Cerebellar cortex (tissue), 1 donor: ENCODE measurements at places on chromosomes 4 and X.
A peak's percentile ranks its signal among the peaks of the same experiment; 100 is the strongest.

- DNase-seq: peak; percentile 91
Measured at GRCh38 chrX:53281963-53282695, 745 bp upstream of the IQSEC2 start.

- no peak for DNase-seq
Measured at GRCh38 chrX:65838674-65839073, 171.2 kb downstream of the MSN start.

DNA sequence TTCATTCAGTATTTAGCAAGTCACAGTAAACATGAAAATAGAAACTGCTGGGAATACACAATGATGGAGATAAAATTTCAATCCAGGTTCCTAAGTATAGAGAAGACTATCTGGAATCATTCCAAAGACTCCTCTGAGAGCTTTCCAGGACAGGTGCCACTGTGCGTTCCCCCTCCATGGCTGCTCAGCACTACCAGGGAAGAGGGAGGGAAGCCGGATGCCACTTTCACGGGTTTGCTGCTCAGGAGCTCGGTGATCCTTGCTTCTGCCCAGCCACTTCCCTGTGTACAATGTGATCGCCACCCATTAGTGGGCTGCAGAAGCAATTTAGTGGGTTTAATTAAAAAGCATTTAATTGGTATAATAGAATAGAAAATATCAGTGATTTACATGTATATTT, 94.5 kb downstream of the FNIP2 start:
- peak; percentile 65 for DNase-seq

DNA sequence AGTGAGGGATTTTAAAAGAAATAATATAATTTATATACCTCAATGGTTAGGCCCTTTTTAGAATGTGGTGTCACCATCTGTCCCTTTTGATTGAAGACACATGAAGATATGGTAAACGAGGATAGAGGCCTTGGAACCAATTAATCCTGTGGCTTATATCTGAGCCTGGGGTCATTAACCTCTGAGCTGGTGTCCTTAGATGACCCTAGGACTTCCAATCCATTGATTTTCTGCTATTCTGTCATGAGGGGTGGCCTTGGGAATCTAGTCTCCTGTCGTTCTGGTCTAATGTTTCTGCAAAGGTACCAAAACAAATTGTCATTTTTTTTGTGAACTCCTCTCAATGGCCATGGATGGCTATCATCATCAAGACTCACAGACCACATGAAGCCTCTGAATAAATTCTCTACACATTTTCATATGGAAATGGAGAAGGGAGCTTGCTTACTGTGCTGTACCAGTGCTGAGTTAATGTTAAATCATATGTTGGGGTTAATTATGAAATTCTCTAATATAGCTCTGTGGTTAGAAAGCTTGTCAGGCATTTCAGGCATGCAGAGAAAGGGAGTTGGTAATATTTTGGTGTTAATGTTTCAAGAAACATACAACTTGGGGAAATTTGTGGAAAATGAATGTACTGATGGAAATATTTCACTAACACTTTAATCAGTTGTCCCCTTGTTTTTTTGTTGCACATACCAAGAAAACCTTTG, 204.2 kb upstream of the IL15 start:
- no peak for DNase-seq

DNA sequence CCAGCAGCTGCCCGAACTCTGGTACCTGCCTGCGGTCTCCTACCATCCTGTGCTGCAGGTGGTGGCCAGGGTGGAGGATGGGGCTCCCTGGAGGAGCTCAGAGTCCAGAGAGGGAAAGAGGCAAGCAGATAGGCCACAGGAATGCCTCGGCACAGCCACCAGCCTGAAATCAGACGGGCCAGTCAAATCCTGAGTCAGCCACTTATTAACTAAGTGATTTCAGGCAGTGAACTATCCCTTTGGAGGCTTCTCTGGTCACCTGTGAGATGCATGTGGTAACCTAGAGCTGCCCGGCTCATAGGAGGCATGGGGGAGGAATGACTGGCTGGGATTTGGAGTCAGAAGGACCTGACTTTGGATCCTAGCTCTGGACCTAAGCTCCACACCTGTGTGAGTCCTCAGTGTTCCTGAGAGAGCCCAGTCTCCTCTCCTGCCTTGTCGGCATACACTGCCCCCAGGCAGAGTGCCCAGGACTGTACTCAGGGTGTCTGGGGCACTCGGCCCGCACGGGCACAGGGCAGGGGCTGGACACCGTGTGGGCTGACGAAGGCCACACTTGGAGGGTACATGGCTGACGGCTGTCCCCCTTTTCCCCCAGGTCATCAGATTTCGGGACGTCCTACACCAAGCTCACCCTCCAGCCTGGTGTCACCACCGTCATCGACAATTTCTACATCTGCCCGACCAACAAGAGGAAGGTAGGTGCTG, 96.4 kb upstream of the PSAPL1 start:
- DNase-seq: no peak

DNA sequence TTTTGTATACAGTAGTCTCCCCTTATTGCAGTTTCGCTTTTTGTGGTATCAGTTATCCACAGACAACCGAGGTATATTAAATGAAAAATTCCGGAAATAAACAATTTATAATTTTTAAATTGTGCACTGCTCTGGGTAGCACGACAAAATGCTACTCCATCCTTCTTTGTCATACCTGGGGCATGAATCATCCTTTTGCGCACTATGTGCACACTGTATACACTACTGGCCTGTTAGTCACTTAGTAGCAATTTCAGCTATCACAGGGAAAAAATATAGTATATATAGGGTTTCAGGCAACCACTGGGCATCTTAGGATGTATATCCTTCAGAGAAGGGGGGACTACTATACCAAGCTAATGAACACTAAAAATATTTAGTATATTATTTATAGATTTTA, 198.8 kb upstream of the FAT4 start:
- no peak for DNase-seq

DNA sequence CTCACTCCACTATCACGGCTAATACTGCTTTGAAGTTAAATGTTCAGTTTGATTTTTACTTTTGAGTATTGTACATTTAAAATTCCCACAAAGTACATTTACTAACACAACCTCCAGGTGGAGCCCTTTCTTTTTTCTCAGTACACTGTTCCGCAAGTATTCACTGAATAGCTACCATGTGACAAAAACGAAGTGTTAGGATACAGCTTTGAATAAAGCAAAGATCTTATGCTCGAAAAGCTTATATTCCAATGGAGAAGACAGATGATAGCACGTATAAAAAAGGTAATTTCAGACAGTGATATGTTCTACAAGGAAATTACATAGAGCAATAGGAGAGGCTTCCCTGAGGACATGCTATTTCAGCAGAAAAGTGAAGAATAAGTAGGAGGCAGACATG, 60.7 kb upstream of the ABCG2 start:
- DNase-seq: peak; percentile 69

- no peak for DNase-seq
Measured at GRCh38 chrX:111784667-111785066, 91.3 kb upstream of the TRPC5OS start.

DNA sequence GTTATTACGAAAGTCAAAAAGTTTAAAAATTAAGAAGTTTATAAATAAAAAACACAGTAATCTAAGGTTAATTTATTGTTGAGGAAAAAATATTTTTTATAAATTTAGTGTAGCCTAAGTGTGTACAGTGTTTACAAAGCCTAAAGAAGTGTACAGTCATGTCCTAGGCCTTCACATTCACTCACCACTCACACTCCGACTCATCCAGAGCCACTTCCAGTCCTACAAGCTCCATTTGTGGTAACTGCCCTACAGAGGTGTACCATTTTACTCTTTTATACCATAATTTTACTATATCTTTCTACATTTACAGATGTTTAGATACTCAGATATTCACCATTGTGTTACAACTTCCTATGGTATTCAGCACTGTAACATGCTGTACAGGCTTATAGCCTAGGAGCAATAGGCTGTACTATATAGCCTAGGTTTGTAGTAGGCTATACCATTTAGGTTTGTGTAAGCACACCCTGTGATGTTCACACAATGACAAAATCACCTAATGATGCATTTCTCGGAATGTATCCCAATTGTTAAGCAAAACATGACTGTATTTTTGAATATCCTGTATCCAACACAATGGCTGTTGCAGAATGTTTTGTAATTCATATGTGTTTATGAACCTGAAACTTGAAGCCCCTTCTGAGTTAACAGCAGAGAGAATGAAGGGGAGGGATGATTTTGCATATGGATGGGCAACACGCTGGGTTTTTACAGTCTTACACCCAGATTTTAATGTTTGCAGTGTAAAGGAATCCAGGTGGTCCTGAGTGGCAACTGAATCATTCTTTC, 3.1 kb downstream of the PPBP start:
- no peak for DNase-seq

DNA sequence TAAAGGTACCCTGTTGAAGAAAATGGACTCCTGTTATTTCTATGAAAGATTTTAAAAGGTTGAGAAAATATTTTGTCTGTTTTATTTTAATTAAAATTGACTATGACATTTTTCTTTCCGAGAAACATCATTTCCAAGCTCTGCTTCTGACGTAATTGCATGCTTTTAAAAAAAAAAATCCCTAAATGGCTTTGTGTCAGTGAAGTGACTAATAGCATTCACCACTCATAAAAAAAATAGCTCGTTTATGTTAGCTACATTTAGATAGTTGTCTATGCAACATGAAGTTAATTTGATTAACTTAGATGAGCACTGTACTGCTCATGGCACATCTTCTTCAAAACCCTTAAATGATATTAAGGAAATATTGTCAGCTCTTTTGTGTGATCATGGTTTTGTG, 105.1 kb upstream of the KLHL13 start:
- DNase-seq: no peak

DNA sequence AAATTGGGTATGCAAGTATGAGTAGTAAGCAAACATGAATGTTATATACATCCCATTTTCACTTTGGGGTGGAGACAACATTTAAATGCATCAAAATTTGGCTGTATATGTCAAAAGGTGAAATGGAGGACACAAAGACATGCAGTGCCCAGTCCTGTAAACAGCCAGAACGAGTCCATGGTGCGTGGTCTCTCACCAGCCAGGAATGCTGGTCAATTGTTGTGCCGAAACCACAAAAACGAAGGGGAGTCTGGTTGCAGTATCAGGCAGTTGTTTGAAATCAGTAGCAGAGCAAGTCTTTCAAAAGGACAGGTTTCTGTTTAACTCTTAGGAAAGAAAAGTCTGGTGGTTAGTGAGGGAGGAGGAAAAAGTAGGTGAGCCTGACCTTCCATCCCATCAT, 22.3 kb upstream of the RNF150 start:
- DNase-seq: no peak

DNA sequence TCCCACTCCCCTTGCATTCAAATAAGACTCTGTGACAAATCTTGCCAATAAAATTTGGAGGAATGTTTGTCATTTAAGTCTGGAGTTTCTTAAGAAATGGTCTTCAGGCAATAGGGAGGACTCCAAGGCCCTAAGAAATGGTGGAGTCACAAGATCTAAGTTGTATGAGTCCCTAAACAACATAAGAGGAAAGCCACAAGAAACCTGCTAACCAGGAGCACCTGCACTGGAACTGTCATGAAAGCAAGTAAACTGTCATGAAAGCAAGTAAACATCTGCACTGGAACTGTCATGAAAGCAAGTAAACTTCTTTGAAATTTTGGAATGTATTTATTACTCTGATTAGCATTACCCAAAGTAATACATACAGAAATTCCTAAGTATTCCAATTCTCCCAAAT, 3.5 kb downstream of the CNOT6L start:
- no peak for DNase-seq

GRCh38 chr4:161188578-161188977, 975.2 kb downstream of the FSTL5 start:
- no peak for DNase-seq

DNA sequence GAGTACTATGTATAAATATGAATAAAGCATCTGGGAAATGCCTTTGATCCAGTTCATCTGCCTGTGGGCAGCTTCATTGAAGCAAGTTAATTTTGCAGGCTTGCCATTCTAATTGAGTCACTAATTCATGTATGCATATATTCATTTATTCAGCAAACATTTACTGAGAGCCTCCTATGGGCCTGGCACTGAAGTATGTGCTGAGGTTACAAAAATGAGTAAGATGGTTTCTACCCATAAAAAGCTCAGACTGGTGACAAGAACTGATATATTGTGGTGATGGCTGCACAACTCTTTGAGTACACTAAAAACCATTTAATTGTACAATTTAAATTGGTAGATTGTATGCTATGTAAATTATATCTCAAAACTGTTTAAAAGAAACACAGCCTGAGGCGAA, 1.1 kb upstream of the MRPL1 start:
- DNase-seq: no peak

- DNase-seq: peak; percentile 1
Measured at GRCh38 chrX:81957900-81958545, 756.1 kb downstream of the SH3BGRL start.

GRCh38 chr4:59537246-59537886, 1662.8 kb upstream of the ADGRL3 start:
- DNase-seq: no peak

- no peak for DNase-seq
Measured at GRCh38 chr4:92232566-92232965, 71.2 kb upstream of the GRID2 start.

GRCh38 chr4:164949448-164950143, 27.9 kb downstream of the TRIM61 start:
- DNase-seq: no peak

DNA sequence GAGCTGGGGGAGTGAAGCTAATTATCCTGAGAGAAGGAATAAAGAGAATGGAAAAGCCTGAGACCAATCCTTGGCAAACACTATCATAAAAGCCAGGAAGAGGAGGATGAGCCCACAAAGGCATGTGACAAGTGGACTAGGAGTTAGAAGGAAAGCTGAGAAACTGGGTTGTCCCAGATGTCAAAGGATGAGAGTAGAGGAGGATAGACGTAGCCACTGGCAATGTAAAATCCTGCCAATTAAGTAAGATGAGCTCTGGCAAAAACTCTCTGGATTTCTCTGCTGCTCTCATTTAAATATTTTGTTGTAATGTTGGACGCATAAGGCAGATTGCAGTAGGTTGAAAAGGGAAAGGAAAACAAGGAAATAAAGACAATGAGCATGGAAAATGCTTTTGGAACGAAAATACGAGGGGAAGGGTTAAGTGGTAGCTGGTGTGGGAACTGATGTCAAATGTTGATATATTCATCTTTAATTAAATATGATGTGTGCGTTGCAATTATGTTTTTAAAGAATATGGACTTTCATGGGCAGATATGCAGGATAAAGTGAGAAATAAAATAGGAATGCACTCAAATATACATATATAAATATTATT, 14.2 kb upstream of the VEGFC start:
- DNase-seq: no peak

- DNase-seq: no peak
Measured at GRCh38 chr4:112322866-112323265, 25.7 kb downstream of the ALPK1 start.

DNA sequence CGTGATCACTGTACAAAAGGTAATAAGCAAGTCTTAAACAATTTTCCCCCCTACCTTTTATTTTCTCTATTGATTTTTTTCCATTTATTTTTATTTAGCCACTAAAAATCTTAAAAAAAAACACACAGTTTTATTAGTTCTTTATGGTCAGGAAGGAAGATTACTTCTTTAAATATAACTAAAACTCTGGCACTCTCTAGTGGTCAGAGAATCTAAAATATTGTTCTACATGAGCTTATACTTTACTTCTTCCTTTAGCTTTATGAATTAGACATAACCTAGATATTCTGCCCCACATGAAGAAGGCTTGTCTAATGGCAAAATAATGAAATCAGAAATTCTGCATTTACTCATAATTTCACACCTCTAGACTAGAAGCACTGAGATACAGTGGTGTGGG, 135.2 kb downstream of the PDE5A start:
- peak; percentile 11 for DNase-seq

GRCh38 chrX:118347131-118347530, 1.2 kb downstream of the WDR44 start:
- peak; percentile 9 for DNase-seq
